ENCODE measurements at places on chromosomes 12 and 14.

DNA sequence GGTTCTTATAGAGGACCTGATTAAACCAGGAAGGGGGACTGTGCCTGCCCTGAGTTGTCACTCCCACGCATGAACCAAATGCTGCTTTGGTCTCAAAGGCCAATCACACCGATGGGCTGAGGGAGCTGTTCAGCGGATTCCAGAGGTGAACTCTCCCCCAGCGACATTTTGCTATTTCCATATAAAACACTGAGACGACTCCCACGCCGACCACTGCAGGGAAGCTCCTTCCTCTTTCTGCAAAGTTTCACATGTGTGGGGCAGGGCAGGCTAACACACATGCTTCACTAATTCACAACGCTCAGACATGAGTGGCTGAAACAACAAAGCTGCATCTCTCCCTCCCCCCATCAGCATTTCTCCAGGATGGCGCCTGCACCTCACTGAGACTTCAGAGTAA is 37.8 kb upstream of the TMEM132D start:
- DNase-seq = no peak

- DNase-seq = no peak
These were observed 513.0 kb downstream of the NAV3 start for GRCh38 chr12:78343657-78344056.

DNA sequence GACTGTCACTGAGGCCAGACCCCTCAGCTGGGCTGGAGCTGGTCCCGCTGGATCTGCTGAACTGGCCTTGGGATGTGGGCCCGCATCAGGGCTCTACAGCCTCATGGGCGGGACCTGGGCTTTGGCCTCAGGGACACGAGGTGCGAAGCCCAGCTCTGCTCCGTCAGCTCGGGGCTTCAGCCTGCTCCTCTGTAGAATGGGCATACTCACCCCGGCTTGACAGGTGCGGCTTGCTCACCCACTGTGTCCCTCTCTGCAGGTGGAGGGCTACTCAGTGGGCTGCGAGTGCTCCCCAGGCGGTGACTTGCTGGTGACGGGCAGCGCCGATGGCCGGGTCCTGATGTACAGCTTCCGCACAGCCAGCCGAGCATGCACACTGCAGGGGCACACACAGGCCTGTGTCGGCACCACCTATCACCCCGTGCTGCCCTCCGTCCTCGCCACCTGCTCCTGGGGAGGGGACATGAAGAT is 57.6 kb downstream of the BEGAIN start:
- DNase-seq = no peak

DNA sequence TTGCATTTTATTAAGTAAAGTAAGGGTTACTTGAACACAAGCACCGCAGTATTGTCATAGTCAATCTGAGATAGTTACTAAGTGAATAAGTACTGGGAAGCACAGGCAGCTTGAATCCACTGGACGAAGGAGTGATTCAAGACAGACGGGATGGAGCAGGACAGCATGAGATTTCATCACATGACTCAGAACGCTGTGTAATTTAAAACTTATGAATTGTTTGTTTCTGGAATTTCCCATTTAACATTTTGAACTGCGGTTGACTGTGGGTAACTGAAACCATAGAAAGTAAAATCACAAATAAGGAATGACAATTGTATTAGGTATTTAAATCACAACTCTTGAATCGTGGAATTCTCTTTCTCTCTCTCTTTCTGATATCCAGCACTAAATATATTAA is 1630.4 kb upstream of the SEL1L start:
- no peak for DNase-seq

GRCh38 chr12:79555028-79555925 is 135.5 kb downstream of the PAWR start:
- DNase-seq = no peak

- no peak for DNase-seq
These were observed 5.2 kb upstream of the ACADS start for GRCh38 chr12:120720234-120720986.

- no peak for DNase-seq
These were observed 3.0 kb upstream of the SNW1 start for GRCh38 chr14:77763978-77764377.

DNA sequence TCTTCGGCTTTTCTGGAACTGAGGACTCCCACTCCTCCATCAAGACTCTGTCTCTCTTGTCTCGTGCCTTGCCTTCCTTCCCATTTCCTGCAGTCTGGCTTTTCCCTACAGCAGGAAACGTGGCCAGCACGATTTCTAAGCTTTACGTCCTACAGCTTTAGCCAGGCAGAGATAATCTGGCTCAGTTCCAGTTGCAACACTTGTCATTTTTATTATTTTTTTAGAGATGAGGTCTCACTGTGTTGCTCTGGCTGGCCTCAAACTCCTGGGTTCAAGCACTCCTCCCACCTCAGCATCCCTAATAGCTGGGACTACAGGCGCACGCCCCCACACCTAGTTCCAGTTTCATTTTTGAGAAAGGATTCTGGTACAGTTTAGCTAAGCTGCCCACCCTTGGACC is 19.9 kb downstream of the CALM1 start:
- DNase-seq = no peak

DNA sequence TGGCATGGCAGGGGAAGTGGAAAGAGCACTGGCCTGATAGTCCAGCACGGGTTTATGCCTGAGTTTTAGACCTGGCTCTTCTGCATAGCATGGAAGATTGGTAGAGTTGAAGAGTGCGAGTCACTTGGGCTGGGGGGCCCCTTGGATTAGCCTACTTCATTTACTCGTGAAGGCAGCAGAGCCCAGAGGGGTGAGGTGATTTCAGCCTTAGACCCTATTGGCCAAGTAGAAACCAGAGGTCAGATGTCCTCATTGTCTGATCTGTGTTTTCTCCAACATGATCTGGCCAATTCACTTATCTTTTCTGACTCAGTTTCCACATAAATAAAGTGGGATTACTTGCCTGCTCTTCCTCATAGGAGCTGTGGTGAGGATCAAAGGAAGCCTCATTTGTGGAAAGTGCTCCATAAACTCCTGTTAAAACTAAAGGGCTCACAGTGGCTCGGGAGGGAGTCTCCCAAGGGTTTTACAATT is 1.9 kb downstream of the PLEKHG3 start:
- no peak for DNase-seq

DNA sequence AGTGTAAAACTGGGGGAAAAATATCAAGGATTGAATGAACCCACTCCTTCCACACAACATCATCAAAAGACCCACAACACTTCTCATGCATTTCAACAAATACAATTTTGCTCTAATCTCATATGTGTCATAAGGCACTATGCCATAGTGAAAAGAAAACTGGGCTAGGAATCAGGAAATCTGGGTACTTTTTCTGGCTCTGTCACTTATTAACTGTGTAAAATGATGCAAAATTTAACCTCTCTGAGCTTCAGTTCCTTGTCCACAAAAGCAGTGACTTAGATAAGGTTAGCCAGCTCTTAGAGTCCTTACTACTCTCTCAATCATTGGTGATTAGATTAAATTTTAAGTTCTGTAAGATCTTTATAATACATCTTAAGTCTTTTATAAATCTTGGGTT is 250.5 kb upstream of the SOX5 start:
- DNase-seq = no peak

DNA sequence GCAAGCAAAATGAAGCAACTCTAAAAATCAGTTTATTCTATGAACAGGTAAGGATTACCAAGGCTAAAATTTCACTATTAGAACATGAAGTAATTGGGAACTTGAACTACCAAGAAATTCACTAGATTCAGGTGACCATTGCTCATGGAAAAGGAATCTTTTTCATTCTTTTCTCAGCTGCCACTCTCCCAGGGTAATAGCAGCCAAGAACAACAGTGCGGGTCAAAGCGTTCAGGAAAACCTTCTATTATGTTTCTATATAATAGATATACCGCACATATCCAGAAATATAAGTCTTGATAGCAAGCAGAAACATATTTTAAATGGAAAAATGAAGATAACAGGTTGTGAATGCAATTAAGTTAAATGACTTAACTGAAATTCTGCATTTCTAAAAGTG is 125.6 kb downstream of the NELL2 start:
- no peak for DNase-seq

GRCh38 chr12:1931642-1932041 is 13.2 kb upstream of the CACNA2D4 start:
- no peak for DNase-seq

DNA sequence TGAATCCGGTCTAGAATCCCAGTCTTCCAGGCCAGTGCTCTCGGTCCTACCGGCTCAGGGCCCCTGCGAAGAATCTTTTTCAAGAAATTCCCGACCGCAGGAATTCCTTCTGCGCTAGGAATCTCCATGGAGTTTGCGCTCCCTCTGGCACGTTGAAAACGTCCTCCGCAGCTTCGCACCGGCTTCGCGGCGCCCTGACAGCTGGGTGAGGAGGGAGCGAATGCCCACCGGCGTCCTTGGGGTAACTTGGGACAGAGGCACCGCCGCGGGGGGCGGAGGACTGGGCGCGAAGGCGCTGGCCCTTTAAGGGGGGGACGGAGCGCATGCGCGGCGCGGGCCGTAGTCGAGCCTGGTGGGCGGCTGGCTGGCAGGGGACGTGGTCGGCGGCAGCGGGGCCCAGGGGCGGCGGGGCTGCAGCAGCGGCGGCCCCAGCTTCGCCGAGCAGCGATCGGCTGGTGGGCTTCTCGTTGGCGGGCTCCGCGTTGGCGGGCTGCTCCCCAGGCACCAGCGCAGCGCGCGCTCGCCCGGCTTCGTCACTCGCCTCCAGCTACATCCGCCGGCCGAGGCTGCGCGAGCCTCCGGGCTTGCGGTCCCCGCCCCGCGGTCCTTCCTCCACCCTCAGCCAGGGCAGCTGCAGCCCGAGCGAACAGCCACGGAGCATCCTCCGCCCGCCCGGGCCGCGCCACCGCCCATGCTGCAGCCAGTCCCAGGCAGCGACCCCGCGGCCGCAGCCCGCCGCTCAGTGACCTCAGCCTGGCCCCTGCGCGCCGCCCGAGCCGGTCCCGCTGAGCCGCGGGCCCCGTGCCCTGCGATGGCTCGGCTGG is at the start of gene VASH1:
Gene VASH1, plus strand, starts transcription at position 333 of the 824 bp plus-strand sequence. CDS start 1,354 bp downstream, outside the sequence.
- no peak for DNase-seq

DNA sequence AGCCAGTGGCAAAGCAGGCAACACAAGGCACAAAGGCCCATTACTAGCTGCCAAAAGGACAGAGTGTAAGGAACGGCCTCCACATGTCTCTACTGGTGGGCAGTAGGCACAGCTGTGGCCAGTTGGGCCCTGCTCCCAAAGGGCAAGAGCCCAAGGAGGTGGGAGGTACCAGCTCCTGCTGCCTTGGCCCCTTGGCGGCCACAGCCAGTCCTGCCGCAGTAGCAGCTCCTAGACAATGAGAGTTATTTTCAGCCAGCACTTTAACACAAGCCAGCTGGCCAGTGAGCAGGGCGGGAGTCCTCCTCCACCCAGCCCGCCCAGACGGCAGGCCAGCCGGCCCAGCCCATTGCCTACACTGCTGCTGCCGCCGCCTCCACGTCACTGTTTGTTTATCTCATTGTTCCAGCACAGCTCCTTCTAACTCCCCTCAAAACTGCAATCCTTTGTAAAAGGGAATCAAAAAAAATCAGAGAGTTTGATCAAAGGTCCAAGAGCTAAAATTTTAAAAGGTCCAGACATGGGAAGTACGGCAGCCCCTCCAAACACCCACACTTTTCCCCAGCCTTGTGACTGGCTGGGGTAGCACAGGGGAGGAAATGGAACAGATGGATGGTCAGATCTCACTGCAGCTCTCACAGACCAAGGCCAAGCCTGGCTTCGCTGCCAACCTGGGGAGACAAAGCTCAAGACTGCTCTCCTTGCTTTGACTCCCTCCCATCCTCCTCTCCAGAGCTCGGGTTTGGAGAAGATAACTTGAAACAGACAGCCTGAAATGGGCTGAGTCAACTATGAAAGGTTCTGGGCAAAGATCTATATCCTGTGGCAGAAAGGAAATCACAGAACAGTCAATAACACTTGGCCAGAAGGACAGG is 33.5 kb downstream of the FMNL3 start:
- no peak for DNase-seq

GRCh38 chr12:127558361-127558760 is 708.6 kb upstream of the TMEM132C start:
- DNase-seq = no peak

DNA sequence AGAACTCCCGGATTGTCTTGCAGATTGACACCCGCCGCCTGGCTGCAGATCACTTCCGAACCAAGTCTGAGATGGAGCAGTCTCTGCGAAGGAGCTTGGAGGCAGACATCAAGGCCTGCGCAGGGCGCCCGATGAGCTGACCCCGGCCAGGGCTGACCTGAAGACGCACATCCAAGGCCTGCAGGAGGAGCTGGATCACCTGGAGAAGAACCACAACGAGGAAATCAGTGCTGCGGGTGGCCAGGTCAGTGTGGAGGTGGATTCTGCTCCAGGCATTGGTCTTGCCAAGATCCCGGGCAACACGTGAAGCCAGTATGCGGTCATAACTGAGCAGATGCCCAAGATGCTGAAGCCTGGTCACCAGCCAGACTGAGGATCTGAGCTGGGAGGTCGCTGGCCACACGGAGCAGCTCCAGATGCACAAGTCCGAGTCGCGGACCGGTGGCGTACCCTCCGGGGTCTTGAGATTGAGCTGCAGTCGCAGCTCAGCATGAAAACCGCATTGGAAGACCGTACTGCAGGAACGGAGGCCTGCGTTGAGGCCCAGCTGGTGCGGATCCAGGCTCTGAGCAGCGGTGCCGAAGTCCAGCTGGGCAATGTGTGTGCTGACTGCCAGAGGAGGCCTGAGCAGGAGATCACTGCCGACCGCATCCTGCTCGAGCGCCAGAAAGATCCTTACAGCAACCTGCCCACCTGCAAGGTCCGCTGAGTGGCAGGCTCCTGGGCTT is 12.4 kb upstream of the A2M start:
- DNase-seq = no peak

DNA sequence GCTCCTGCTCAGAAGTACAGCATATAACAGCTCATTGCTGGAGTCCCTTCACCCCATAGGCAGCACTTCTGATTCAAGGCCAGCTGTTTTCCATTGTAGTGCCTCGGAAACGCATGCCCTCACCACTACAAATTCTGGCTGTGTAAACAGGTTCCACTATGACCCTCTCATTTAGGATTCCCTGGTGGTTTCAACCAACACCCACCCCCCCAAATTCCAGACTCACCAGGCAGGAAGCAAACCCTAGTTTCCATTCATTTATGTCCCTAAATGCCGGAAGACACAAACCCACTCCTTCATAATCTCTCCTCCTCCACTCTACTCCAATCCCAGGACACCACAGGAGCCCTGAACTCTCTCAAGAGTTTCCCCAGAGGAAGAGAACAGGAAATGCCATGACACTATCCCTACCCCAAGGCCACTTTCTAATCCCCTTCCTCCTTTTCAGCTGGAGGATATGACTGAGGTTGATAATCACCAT is 75.9 kb upstream of the TMPO start:
- DNase-seq = no peak

DNA sequence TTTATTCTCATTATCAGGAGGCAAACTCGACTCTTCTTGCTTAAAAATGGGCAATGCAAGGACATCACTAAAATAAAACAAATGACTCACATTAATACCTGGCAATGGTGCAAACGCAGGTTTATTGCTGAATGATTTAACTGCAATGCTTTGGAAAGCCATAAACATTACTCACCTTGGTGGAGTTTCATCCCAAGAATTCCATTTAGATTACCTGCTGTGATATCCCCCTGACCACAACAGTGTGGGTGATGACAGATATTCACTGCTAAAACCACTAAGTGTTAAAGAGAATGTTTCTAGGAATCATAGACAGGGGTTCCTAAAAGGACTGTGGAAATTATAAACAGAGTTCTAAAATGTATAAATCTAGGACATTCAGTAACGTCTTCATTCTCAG is 35.3 kb upstream of the CSRNP2 start:
- no peak for DNase-seq

GRCh38 chr12:3533703-3534386 is 42.8 kb downstream of the PRMT8 start:
- DNase-seq = no peak
